ENCODE measurements at places on chromosomes 6 and 20.

- DNase-seq: no peak
Measured at GRCh38 chr6:12472601-12473038, 182.5 kb downstream of the EDN1 start.

- no peak for DNase-seq
Measured at GRCh38 chr20:53513489-53514298, 79.9 kb downstream of the ZNF217 start.

DNA sequence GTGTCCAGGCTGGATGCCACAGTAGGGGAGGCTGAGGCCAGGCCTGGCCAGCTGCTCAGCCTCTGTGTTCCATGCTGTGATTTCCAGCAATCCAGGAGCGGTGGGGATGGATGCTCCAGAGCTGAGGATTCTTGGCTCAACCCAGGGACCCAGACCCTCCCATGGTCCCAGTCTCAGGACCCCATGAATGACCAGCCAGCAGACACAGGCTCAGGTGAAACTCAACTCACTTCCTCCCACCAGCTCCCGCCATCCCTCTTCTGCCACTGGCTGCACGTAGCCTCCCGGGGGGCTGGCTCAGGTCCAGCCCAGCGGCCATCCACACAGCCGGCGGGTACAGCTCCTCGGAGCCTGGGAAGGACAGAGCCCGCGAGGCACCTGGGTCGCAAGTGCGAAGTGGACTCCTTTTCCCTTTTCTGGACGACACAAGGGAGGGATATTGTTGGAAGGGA lies 54.5 kb upstream of the DACT2 start:
- DNase-seq: no peak

- DNase-seq: no peak
Measured at GRCh38 chr6:113432521-113433334, 424.4 kb upstream of the MARCKS start.

DNA sequence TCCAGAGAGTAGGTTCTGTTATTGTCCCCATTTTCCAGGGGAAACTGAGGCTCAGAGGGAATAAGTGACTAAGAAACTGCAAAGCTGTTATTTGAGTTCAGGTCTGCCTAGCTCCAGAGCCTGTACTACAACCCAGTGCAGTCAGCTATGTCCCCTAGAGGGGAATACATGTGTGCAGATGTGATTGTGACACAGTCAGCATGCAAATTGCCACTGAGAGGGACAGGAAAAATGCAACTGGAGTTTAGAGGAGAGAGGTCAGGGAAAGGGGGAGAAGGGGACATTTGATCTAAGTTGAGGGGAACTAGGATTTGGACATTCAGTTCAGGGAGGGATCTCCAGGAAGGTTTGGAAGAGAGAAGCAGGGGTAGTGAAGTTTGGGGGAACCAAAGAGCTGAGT lies 38.6 kb upstream of the EPB41L1 start:
- no peak for DNase-seq

GRCh38 chr20:34310481-34311117 lies 7.4 kb upstream of the AHCY start:
- no peak for DNase-seq

- peak; percentile 17 for DNase-seq
Measured at GRCh38 chr6:37653933-37654565, 43.6 kb downstream of the MDGA1 start.

DNA sequence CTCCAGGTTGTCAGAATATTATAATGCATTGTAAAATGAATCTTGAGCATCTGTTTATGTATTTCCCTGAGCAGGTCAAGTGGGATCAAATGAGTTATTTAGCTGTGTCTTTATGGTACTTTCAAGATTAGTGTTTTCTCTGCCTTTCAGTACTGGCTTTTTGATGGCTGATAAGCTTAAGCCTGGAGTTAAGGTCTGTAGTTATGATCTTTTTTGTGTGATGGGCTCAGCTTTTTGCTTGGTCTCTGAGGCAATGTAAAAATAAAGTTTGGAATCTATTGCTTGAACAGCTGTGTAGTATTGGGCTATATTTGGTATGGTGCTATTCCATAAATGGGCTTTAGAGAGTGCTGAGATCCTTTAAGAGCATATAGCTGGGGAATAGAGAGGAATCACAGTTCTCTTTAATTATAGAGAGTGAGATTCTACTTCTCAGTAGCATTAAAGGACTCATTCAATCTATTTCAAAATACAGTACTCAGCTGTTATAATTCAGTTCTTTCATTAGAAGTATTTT lies 40.7 kb downstream of the ZNF451 start:
- no peak for DNase-seq

DNA sequence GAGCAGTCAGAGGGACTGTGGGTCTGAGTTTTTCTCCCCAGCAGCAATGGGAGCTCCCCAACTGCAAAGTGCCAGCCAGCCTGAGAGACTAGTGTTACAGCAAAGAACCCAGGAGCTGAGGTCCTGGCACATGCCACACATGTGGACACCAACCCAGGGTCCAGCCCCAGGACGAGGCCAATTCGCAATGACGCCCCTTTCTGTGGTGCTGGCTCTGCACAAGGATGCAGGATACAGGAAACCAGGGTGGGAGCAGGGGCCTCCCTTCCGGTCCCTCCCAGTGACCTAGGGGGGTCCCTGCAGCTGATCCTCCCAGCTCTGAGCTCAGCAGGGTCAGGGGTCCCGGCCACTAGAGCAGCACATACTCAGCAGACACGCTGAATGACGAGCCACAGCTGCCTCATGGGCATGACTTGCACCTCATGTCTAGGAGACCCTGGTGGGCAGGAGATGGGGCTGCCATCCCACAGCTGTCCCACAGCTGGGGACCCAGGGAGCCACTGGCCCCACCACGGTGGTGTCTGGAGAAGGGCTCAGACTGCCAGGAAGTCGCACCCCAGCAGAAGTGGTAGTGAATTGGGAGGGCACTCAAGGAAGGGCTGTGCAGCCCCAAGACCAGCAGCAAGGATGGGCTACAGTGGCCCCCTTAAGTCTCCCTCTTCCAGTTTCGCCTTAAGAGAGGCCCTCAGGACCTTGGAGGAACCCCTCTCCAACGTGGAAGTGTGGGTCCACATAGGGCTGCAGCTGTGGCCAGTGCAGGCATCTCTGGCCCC lies 3.6 kb downstream of the ARFRP1 start:
- no peak for DNase-seq

GRCh38 chr20:60962367-60963045 lies 289.6 kb upstream of the CDH4 start:
- no peak for DNase-seq

DNA sequence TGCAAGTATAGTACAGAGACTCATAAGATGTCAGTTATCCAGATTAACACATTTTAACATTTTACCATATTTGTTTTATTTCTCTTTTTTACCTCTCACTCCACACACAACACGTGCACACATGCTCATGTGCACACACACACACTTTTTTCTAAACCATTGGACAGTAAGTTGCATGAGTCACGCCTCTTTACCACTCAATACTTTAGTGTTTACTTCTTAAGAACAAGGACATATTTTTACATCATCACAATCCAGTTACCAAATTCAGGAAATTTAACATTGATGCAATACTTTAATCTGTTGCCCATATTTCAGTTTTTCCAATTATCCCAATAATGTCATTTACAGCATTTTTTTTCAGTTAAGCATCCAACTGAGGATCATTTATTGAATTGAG lies 109.0 kb downstream of the RIN2 start:
- DNase-seq: no peak

GRCh38 chr6:89027756-89028155 lies 52.8 kb upstream of the PNRC1 start:
- no peak for DNase-seq

GRCh38 chr20:37244572-37244957 lies 17.0 kb downstream of the GHRH start:
- no peak for DNase-seq

DNA sequence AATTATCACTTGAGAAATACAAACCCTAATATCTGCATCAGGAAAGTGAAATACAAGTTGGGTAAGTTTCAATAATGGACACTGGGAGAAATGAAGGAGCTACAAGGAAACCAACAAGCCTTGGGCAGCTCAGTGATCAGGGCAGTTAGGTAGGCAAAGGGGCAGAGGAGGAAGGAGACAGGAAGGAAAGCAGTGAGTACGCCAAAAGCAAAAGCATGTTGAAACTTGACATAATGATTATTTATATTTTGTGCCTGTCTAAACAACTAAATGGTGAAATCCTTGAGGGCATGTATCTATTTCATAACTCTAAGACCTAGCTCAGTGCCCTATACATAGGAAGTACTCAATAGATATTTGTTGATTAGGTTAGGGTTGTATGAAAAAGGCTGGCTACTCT lies 23.3 kb downstream of the PXT1 start:
- DNase-seq: no peak

GRCh38 chr20:58701431-58702160 lies 9.0 kb downstream of the NPEPL1 start:
- no peak for DNase-seq

DNA sequence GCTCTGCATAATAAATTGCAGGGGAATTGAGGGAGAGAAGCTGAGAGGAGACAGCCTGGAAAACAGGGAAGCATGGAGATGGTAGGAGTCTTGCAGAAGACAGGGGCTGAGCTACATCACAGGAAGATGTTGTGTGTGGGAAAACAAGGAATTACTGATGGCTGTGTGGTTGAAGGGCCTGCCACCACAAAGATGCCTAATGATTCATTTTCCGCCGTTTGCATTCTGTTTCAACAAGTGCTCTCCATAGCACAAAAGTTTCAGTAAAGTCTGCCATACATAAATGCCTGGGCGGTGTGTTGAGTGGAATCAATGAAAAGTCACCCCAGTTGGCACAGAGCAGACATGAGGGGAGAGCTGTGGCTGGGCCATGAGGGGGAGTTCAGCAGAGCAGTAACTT lies 5.6 kb upstream of the KLHL31 start:
- DNase-seq: no peak

- DNase-seq: no peak
Measured at GRCh38 chr20:47335251-47336128, 21.0 kb downstream of the ZMYND8 start.

DNA sequence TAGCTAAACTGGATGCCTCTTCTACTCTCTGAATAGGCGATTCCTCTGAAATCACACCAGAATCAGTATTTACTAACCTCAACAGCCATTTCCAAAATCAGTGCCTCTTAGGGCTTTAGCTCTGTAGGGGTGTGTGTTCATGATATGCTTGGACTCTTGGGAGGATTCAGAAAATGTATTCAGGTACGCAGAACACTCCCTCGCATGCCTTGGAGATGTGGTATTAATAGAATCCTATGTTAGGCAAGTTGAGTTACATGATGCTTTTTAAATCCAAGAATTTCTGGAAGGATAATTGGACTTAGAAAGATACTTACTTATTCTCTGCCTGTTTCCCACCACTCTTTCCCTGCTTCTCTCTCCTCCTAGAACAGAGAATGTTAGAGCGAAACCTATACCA lies 31.8 kb upstream of the PBOV1 start:
- no peak for DNase-seq

- DNase-seq: no peak
Measured at GRCh38 chr20:13054011-13054410, 45.2 kb downstream of the SPTLC3 start.

- DNase-seq: no peak
Measured at GRCh38 chr6:157537556-157537955, 156.6 kb downstream of the ZDHHC14 start.

- DNase-seq: no peak
Measured at GRCh38 chr6:116165596-116165995, 39.7 kb upstream of the COL10A1 start.

GRCh38 chr6:27156874-27157458 lies 90.5 kb upstream of the PRSS16 start:
- no peak for DNase-seq

- no peak for DNase-seq
Measured at GRCh38 chr6:108468346-108468745, 92.4 kb upstream of the FOXO3 start.

- DNase-seq: no peak
Measured at GRCh38 chr20:38559764-38560163, 21.2 kb upstream of the ADIG start.

Data from NCI-H460 (cell line).